ENCODE measurements at places on chromosomes 3 and 15.
A peak's percentile ranks its signal among the peaks of the same experiment; 100 is the strongest.

- H3K27ac ChIP-seq, result no peak overlapping the region
- no peaks in the 10 kb centered on the region for H3K27me3 ChIP-seq
- H3K4me1 ChIP-seq, result peaks cover 22% of the 10 kb centered on the region
- no peak overlapping the region for H3K4me3 ChIP-seq
- H3K36me3 ChIP-seq, result peaks cover 12% of the 10 kb centered on the region
These were observed 24.3 kb downstream of the LRRC28 start for GRCh38 chr15:99275525-99276128.

GRCh38 chr3:29072611-29073010, 208.3 kb upstream of the RBMS3 start:
- no peaks in the 10 kb centered on the region for H3K27me3 ChIP-seq
- H3K36me3 ChIP-seq, result no peaks in the 10 kb centered on the region
- no peak overlapping the region for H3K4me3 ChIP-seq
- H3K27ac ChIP-seq, result no peak overlapping the region

DNA sequence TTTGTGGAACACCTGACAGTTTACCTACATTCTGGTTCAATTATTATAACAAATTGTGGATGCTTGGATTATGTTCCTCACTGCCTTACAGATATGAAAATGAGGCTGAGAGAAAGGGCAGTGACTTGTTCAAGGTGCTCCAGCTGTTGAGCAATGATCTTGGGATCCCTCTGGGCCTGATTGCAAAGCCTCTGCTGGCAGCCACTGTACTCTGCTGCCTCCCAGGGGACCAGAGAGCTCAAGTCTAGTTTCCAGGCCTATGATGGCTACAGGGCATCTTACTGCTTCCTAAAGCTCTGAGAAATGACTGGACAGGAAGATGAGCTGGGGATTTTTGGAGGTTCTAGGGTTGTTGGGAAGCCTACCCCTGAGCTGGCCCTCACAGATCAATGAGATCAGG, 2.3 kb upstream of the SHC4 start:
- DNase-seq, result peak; percentile 43
- peak overlapping the region; percentile 66 for H3K27ac ChIP-seq
- peaks cover 25% of the 10 kb centered on the region for H3K27me3 ChIP-seq
- H3K4me3 ChIP-seq, result no peak overlapping the region

- H3K27ac ChIP-seq, result no peak overlapping the region
- no peaks in the 10 kb centered on the region for H3K36me3 ChIP-seq
- H3K4me1 ChIP-seq, result no peaks in the 10 kb centered on the region
- no peaks in the 10 kb centered on the region for H3K27me3 ChIP-seq
These were observed 377.0 kb downstream of the GAP43 start for GRCh38 chr3:116000311-116000710.

- DNase-seq, result no peak
- H3K27me3 ChIP-seq, result peaks cover 23% of the 10 kb centered on the region
These were observed 263.6 kb downstream of the TBL1XR1 start for GRCh38 chr3:176933704-176934103.

- no peak for DNase-seq
- H3K4me3 ChIP-seq, result no peak overlapping the region
These were observed 19.0 kb upstream of the CRABP1 start for GRCh38 chr15:78321041-78321570.

GRCh38 chr15:66040211-66040892, 171.1 kb downstream of the RAB11A start:
- H3K4me1 ChIP-seq, result no peaks in the 10 kb centered on the region
- no peak overlapping the region for H3K27ac ChIP-seq
- no peaks in the 10 kb centered on the region for H3K36me3 ChIP-seq
- peaks cover 31% of the 10 kb centered on the region for H3K27me3 ChIP-seq
- no peak for DNase-seq
- no peak overlapping the region for H3K4me3 ChIP-seq

- no peaks in the 10 kb centered on the region for H3K4me1 ChIP-seq
- H3K27me3 ChIP-seq, result peaks cover 21% of the 10 kb centered on the region
- H3K27ac ChIP-seq, result no peak overlapping the region
- H3K36me3 ChIP-seq, result no peaks in the 10 kb centered on the region
- no peak overlapping the region for H3K4me3 ChIP-seq
These were observed 44.8 kb upstream of the EIF5A2 start for GRCh38 chr3:170953229-170953628.

DNA sequence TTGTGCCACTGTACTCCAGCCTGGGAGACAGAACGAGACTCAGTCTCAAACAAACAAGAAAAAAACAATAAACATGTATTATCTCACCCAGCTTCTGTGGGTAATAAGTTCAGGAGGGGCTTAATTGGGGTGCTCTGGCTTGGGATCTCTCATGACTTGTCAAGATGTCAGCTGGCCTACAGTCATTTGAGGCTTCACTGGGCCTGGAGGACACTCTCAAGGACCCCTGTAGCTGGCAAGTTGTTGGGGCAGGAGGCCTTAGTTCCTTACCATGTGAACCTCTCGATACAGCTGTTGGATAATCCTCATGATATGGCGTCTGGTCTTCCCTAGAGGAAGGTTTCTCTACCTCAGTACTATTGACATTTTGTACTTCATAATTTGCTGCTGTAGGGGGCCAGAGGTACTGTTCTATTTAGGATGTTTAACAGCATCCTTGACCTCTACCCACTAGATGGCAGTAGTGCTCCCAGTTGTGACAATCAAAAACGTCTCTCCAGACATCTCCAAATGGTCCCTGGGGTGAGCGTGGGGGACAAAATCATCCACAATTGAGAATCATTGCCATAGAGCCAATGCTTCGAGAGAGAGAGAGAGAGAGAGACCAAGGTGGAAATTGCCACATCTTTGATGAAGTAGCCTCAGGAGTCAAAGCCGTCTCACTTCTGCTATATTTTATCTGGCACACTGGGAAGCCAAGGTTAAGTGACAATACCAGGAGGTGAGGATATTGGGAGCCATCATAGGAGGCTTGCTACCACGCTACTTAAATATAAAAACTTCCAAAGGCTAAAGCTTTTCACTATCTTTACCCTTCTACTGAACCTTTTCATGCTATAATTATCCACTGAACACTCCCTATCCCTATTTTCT, 23.9 kb upstream of the SLTM start:
- H3K27me3 ChIP-seq, result peaks cover 1% of the 10 kb centered on the region
- H3K27ac ChIP-seq, result no peak overlapping the region
- DNase-seq, result peak; percentile 65
- peaks cover 15% of the 10 kb centered on the region for H3K4me1 ChIP-seq
- no peak overlapping the region for H3K4me3 ChIP-seq

GRCh38 chr15:32943711-32944110, 225.9 kb downstream of the GREM1 start:
- H3K4me3 ChIP-seq, result no peak overlapping the region
- H3K27ac ChIP-seq, result no peak overlapping the region
- no peak for DNase-seq

GRCh38 chr3:141337523-141337854, 30.8 kb upstream of the ZBTB38 start:
- H3K4me1 ChIP-seq, result no peaks in the 10 kb centered on the region
- H3K27ac ChIP-seq, result no peak overlapping the region
- no peak for DNase-seq
- H3K36me3 ChIP-seq, result no peaks in the 10 kb centered on the region

- H3K4me1 ChIP-seq, result no peaks in the 10 kb centered on the region
- H3K27ac ChIP-seq, result no peak overlapping the region
- DNase-seq, result no peak
- no peak overlapping the region for H3K4me3 ChIP-seq
These were observed 34.6 kb downstream of the GLDN start for GRCh38 chr15:51375966-51376640.

- H3K4me3 ChIP-seq, result no peak overlapping the region
- H3K36me3 ChIP-seq, result no peaks in the 10 kb centered on the region
- DNase-seq, result no peak
- peaks cover 2% of the 10 kb centered on the region for H3K27me3 ChIP-seq
These were observed 194.1 kb upstream of the ZBTB20 start for GRCh38 chr3:115341208-115341607.

- H3K27ac ChIP-seq, result no peak overlapping the region
- DNase-seq, result no peak
- no peaks in the 10 kb centered on the region for H3K36me3 ChIP-seq
- no peaks in the 10 kb centered on the region for H3K27me3 ChIP-seq
These were observed 87.9 kb downstream of the ARPP21 start for GRCh38 chr3:35727179-35727578.

DNA sequence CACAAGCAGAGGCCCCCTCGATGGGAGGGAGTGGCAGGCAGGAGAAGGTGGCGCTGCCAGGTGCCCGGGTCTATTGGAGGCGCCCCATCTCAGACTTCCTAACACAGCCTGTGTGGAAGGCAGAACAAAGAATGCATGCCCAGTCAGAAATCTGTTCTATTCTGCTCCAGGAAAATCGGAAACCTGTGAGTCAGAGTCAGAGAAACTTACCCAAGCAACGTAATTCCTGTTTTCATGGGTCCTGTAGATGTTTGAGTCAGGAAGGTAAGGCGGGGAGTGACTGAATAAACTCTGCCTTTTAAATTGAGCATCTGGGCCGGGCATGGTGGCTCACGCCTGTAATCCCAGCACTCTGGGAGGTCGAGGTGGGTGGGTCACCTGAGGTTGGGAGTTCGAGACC, 13.7 kb downstream of the MAP6D1 start:
- H3K36me3 ChIP-seq, result peaks cover 54% of the 10 kb centered on the region
- H3K27me3 ChIP-seq, result no peaks in the 10 kb centered on the region
- H3K4me3 ChIP-seq, result no peak overlapping the region
- DNase-seq, result no peak
- peaks cover 21% of the 10 kb centered on the region for H3K4me1 ChIP-seq

- no peak overlapping the region for H3K27ac ChIP-seq
- DNase-seq, result no peak
- H3K4me1 ChIP-seq, result no peaks in the 10 kb centered on the region
- H3K36me3 ChIP-seq, result no peaks in the 10 kb centered on the region
These were observed 69.1 kb downstream of the KBTBD8 start for GRCh38 chr3:67067251-67067650.

DNA sequence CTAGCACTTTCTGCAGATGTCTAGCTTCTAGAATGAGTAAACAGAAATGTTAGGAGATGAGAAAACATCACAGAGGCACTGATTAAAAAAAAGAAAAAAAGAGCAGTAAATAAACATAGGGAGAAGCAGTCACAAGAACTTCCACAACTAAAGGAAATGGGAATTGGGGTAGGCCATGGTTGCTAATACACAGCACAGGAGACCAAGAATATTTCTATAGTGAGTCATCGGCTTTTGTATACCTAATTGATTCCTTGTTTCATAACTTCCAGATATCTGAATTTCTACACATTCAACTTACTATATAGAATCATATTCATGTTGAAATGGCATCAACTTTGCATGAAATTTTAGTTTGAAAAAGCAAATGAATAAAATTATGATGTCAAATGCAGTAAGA, 47.3 kb upstream of the TCF12 start:
- H3K4me3 ChIP-seq, result no peak overlapping the region
- H3K27me3 ChIP-seq, result no peaks in the 10 kb centered on the region
- H3K4me1 ChIP-seq, result no peaks in the 10 kb centered on the region
- no peaks in the 10 kb centered on the region for H3K36me3 ChIP-seq
- no peak overlapping the region for H3K27ac ChIP-seq
- no peak for DNase-seq

DNA sequence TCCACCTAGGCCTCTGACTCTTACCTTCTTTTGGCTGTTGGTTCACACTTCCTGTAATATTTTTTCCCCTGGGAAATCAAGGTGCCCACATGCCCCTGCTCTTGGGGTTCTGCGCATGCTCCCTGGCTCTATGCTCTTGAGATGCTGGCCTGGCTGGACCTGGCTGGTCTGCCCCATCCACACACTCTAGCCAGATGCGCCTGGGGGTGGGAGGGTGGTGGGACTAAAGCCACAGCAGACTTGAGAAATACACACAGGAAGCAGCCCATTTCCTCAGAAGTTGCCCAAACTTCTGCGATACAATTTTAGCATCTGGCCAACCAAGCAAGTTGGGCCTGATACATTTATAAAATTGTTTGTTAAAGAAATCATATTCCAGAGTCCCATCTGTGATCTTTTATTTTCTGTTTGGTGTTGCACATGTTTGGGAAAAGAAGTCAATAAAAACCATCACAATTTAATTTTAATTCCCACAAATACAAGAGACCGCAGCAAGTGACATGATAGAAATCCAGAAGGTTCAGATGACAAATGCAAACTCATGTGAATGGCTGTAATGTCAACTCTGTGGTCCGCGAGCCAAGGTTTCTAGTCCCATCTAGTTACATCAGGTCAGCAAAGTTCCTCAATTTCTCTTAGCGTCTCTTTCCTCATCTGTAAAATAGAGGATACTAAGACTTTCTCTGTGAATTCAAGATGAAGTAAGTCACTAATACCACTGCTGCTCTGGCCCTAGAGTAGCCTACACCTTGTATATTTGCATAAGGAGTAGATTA, 55.9 kb upstream of the MEF2A start:
- H3K4me3 ChIP-seq, result no peak overlapping the region
- no peak for DNase-seq
- no peaks in the 10 kb centered on the region for H3K27me3 ChIP-seq
- H3K36me3 ChIP-seq, result no peaks in the 10 kb centered on the region
- peaks cover 21% of the 10 kb centered on the region for H3K4me1 ChIP-seq
- no peak overlapping the region for H3K27ac ChIP-seq

DNA sequence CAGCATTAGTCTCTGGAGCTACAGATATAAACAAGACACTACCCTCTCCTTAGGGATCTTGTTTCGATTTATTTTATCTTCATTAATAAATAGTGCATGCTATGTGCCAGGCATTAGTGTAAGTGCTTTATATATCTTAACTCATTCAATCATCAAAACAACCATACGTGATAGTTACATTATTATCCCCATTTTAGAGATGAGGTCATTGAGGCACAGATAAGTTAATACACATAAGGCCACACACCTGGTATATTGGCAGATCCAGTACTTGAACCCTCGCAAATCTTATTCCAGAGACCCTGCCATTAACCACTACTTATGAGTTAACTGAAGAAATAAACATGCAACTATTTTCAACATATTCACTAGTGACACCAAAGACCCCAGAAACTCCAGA, 25.7 kb upstream of the NR2F2 start:
- H3K27ac ChIP-seq, result no peak overlapping the region
- H3K4me3 ChIP-seq, result no peak overlapping the region
- no peak for DNase-seq
- H3K36me3 ChIP-seq, result no peaks in the 10 kb centered on the region

DNA sequence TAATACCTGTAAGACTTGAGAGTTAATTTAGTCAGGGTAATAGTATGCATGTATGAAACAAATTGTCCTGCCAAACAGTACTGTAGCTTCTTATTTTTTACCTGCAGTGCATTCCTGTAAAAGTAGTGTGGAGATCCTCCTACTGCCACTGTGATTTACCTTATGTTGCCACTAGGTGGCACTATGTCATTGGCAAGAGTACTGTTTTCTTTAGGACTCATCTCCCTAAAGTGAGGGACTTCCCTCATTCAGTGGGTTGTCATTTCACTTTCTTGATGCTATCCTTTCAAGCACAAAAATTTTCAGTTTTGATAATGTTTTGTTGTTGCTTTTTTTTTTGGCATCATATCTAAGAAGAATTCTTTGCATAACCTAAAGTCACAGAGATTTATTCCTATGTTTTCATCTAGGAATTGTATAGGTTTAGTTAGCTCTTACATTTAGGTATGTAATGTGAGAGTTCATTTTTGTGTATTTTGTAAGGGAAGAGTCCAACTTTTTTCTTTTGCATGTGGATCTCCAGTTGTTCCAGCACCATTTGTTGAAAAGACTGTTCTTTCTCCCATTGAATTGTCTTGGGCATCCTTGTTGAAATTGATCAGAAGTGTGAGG, 105.7 kb downstream of the AKAP13 start:
- H3K36me3 ChIP-seq, result peaks cover 14% of the 10 kb centered on the region
- no peak overlapping the region for H3K4me3 ChIP-seq
- no peak overlapping the region for H3K27ac ChIP-seq
- no peaks in the 10 kb centered on the region for H3K27me3 ChIP-seq
- H3K4me1 ChIP-seq, result peaks cover 60% of the 10 kb centered on the region

- no peak overlapping the region for H3K27ac ChIP-seq
- no peaks in the 10 kb centered on the region for H3K4me1 ChIP-seq
- H3K36me3 ChIP-seq, result no peaks in the 10 kb centered on the region
These were observed 71.4 kb downstream of the LRRC49 start for GRCh38 chr15:70964058-70964457.

GRCh38 chr3:43445820-43446219, 159.5 kb downstream of the SNRK start:
- H3K27ac ChIP-seq, result no peak overlapping the region
- H3K27me3 ChIP-seq, result no peaks in the 10 kb centered on the region
- no peaks in the 10 kb centered on the region for H3K36me3 ChIP-seq

Measured in activated CD4-positive, alpha-beta memory T cell treated with anti-CD3 and anti-CD28 coated beads, Interleukin-2, amount 10 ng/mL, durations not matched to agents 7 days and 5 days (primary cell).